Activated T-cell treated with anti-CD3 and anti-CD28 coated beads for 48 hours (primary cell): ENCODE measurements at places on chromosomes 3 and 15.
A peak's percentile ranks its signal among the peaks of the same experiment; 100 is the strongest.

GRCh38 chr3:76943671-76944070, 96.2 kb upstream of the ROBO2 start:
- DNase-seq: no peak

DNA sequence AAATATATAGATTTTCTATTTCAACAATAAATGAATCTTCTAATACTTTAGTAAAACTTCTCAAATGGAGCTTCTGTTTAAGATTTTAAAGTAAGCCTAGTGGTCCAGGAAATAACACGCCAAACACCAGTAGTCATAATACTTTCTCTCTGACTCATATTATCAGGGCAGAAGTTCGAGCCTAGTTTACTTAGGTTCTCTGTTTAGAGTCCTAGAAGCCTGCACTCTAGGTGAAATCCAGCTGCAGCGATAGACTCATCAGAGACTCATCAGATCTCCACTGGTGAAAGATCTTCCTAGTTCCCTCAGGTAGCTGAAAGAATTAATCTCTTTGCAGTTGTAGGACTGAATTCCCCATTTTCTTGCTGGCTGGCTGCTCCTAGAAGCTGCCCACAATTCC, 552.5 kb upstream of the ROBO2 start:
- no peak for DNase-seq

- no peak for DNase-seq
Measured at GRCh38 chr3:187722206-187722612, 19.9 kb upstream of the RTP2 start.

DNA sequence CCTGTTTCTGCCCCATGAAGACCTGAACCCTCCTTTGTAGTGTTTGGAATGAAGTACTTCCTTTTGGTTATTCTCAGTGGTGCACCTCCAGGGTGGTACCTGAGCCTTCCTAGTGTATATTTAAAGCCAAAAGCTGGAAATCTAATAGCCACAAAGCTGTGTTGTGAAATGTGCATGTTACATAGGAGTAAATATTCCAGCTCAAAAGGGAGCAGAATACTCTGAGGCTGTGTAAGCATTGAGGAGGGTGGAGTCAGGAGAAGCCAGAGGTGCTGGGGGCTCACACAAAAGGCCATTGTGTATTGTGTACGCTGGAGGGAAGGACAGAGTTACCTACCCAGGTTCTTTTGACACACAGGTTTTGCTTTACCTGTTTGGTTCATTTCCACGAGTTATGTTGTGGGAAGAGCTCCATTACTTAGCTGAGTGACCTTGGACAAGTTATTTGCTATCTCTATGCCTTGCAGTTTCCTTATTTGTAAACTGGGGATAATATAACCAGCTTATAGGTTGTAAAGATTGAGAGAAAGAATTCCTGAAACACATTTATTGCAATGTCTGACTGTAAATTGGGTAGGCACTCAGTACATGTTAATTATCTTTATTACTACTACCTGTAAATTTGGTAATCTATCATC, 24.7 kb downstream of the GPR171 start:
- DNase-seq: no peak

- no peak for DNase-seq
Measured at GRCh38 chr3:112362221-112362620, 29.3 kb downstream of the CD200 start.

- no peak for DNase-seq
Measured at GRCh38 chr3:5787861-5788488, 600.5 kb downstream of the EDEM1 start.

GRCh38 chr3:147730284-147730683, 321.1 kb downstream of the ZIC1 start:
- no peak for DNase-seq

DNA sequence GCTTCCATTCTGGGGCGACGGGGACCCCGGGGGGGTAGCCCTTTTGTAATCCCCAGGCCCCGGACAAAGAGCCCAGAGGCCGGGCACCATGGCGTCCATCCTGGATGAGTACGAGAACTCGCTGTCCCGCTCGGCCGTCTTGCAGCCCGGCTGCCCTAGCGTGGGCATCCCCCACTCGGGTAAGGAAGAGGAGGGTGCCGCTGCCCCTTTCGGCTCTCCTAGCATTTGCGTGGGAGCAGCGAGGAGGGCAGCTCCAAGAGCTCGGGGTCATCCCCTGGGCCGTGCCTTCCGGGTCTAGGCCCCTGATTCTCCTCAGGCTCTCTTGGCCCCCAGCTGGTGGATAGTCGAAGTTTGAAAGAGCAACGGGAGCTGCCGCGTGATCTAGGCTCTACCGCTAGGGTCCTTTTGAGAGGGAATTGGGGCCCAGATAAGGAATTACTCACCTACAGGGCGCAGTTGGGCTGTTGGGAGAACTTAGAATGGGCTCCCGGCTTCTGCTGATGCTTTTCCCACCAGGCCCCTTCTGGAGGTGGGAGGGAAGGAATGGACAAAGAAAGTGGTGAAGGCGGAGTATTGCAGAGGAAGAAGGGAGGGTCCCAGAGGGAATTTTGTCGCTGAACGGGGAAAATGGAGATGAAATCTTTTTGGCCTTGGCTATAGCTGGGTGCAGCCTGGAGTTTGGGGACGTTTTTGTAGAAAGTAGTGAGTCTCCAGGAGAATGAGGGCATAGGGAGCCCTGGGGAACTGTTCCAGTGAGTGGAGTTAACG, 615 bp downstream of the VPS18 start:
- peak; percentile 52 for DNase-seq

DNA sequence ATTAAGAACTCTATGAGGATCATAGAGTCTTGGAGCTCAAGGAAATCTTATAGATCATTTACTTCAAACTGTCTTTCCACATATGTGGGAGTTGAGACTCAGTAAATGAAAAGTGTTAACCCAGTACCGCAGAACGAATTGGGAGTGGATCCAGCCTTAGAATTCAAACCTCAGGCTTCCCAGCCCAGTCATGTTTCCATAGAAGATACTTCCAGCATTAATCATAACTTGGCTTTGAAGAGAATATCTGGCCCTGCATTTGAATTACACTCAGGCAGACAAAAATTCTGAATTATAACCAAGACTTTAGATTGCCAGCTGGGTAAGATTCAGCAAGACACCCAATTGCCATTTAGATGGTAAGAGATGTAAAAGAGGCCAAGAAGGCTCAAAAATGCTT, 972.0 kb downstream of the TUSC7 start:
- DNase-seq: no peak

DNA sequence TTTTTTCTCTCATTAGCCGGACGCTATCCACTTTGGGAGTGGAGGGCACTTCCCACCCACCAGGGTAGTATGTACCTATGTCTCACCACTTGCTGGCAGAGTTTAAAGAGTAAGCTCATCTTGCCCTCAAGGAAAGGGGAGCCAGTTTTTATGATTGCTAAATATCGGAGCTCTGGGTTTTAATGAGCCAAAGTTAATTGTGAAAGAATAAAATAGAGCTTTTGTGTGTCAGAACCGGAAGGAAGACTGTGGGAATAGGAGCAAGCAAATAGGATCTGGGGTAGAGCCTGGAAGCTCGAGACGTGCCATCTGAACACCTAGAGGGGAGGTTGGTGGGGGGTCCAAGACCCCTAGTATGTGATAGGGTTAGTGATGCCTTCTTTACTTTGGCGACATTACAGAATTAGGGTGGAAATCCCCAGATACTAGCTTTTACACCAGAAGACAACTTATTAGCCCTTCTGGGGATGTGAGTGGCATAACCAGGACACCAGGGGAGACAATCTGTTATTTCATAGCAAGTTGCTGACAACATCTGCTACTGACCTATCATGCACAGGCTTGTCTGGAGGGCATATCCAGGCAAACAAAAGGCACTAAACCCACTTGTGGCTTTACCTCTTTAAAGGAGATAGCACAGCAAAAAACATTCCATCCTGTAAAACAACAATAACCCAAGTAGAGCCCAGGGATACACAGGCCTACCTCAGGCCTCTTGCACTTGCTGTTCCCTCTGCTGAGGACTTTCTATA, 333.8 kb downstream of the ZNF621 start:
- DNase-seq: no peak

DNA sequence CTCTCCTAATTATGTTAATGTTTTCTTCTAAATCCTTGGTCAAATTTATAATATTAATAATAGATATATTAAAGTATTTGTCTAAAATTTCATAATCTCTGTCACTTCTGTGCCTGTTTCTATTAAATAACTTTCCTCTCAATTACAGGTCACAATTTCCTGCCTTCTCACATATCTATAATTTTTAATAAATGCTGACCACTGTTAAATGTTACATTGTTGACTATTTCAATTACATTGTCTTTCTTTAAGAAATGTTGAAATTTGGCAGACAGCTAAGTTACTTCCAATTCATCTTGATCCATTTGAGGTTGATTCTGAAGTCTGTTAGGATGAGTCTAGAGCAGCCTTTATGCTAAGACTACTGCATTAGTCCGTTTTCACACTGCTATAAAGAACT, 41.7 kb downstream of the MYL3 start:
- DNase-seq: no peak

DNA sequence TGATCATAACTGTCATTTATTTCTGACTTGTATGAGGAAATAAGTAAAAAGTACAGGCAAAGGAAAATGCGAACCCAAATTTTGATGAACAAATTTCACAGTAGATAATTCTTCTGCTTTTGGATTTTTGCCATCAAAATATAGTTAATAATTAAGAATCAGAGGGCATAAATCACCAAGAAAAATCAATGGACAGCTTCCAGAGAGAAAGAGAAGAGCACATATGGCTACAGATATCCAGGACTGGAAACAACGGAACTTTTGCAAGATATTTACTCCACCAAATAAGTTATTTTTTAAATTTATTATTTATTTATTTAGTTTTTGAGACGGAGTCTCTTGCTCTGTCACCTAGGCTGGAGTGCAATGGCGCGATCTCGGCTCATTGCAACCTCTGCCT, 35.1 kb upstream of the NANOGP8 start:
- DNase-seq: no peak

DNA sequence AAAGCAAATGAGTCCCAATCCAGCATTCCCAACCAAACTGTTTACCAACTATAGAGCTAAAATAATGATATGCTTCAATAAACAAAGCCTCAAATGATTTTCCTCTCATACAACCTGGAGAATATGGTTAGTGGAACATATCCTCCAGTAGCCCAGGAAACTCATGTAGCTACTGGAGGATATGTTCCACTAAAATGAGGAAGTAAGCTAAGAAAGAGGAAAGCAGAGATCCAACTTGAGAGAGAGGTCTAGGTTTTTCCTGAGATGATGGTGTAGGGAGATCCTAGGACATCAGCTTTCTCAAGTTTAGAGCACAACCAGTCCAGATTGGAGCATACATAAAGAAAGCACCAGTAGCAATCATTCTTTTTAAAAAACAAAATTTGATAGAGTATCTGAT, 44.6 kb upstream of the SLC4A7 start:
- DNase-seq: no peak

DNA sequence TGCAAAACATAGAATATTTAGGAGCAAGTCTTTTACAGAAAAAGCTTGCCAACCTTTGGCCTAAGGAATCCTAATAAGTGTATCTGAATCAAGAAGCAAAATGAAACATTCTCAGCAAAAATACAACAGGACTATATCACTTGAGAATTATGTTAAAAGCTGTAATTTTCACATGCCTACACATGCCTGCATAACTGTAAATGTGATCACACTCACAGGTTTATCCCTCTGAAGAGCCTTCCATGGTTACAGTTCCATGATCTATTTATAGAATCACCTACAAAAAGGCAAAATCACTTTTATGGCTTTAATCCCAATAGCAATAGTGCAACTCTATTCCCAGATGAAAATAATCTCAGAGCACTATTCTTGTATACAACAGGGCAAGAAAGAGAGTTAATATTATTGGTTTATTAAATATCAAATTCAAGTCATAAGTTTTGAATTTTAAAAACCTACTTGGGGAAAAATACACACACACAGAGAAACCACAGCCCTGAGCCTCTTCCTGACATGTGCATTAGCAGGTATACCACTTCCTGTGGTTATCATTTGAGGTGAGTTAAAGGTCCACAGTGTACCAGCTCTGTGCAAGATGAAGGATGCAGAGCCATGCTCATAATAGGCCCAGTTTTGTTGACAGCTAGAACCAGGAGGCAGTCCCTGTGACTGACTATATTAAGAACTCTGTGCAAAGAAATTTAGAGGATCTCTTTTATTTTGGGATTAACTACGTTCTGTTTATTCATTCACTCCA, 252.5 kb upstream of the TGFBR2 start:
- DNase-seq: peak; percentile 8

- DNase-seq: no peak
Measured at GRCh38 chr3:13403847-13404246, 16.3 kb downstream of the NUP210 start.

DNA sequence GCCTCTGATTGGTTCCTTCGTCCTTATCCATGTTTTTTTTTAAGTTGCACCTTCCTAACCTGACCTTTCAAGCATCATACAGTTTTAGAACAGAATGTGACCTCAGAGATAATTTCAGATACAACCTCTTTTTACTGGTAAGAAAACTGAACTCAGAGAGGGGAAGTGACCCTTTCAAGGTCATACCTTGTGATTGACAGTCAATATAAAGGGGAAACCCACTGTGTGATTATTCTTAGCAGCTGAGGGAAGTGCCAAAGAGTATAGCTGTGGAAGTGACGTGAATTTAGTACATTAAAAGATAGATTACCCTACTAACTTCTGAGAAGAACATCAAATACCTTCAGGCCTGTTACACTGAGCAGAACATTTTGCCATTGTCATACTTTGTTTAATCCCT, 319.4 kb downstream of the NEK10 start:
- DNase-seq: no peak

DNA sequence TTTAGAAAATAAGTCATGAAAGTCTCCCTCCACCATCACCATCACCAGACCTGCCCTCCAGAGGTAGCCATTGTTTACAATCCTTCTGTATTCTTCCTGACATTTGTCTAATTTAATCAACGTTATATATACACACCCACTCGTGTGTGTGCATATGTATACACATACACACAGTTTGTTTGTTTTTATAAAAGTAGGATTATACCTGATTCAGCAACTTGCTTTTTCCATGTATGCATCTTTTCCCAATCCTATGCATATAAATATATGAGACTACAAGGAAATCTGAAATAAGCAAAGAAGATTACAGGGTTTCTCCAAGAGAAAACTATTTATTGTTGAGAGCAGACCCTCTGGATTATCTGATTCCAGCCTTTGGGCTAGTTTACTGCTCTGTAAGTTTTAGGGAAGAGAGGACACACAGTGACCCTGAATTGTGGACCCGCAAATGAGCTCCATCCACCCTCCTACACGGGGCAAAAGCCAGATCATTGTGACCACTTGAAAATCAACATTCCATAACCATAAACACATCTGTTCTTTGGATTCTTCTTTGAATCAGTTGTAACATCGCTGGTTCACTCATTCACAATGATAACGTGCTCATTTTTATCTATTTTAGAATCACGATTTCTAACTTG, 104.3 kb downstream of the CPN2 start:
- no peak for DNase-seq

GRCh38 chr15:95937128-95937528, 393.4 kb upstream of the NR2F2 start:
- no peak for DNase-seq

- DNase-seq: no peak
Measured at GRCh38 chr3:115385774-115386730, 237.3 kb upstream of the GAP43 start.
